ENCODE measurements at places on chromosomes 16 and 17. TPM values are rescaled to one million over a fixed set of nuclear protein-coding genes. Genes with fewer than 3 reads are reported as not detected.

GRCh38 chr17:14351493-14351892, 50.6 kb downstream of the HS3ST3B1 start:
- no peak overlapping the region for H3K27ac ChIP-seq
- no peak for DNase-seq
- no peaks in the 10 kb centered on the region for H3K4me1 ChIP-seq
- H3K4me3 ChIP-seq = no peak overlapping the region

- H3K4me1 ChIP-seq = peaks cover 10% of the 10 kb centered on the region
- peak; percentile 95 for DNase-seq
- H3K27me3 ChIP-seq = no peaks in the 10 kb centered on the region
Measured at GRCh38 chr17:39730095-39730921, at the start of gene MIEN1. TSS of gene MIEN1 (minus strand) at chr17:39730532. CDS start at chr17:39730495, 37 bp downstream.

CACNG3 gene
- total RNA-seq = not detected

KCNJ12 gene
- 4.1 TPM for total RNA-seq

Measured in stomach (tissue), 19 donors.